Activated naive CD4-positive, alpha-beta T cell treated with anti-CD3 and anti-CD28 coated beads, Interleukin-2, amount 50 U/mL, for 16 hours (primary cell): ENCODE measurements at places on chromosomes 3 and 15.

DNA sequence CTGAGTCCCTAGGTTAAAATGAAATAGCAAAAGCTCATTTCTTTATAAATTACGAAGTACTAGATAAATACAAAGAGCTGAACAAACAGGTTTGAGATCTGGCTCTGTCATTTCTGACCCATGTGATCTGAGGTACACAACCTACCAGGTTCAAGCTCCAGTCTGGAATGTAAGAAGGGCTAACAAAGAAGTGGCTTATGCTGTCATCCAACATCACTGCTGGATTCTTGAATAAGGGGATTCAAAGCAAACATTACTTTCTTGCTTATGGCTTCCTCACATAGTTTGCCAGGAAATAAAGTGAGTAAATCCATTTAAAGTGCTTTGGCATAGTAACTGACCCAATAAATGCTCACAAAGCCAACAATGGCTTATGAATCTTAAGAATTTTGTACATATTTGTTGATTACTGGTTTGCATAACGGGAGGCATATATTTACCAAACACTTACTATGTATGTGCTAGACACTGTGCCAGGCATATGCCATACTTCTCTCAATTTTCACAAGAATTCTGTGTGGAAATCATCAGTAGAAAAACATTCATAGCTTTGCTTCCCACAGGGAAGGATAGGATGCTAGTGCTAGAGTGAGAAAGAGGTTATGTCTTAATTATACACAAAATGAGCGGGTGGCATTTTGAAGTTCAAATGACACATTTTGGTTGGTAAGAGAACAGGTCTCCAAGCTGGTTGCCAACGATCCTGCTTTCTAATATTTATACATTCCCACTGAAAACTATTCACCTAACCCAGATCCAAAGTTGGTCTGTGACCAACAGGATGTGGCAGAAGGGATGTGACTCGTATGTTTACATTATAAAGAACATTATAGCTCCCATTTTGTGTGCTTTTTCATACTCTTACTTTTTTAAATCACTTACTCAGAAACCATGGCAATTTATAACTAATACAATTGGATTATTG lies 38.7 kb upstream of the CSPG5 start:
- no peak for DNase-seq

DNA sequence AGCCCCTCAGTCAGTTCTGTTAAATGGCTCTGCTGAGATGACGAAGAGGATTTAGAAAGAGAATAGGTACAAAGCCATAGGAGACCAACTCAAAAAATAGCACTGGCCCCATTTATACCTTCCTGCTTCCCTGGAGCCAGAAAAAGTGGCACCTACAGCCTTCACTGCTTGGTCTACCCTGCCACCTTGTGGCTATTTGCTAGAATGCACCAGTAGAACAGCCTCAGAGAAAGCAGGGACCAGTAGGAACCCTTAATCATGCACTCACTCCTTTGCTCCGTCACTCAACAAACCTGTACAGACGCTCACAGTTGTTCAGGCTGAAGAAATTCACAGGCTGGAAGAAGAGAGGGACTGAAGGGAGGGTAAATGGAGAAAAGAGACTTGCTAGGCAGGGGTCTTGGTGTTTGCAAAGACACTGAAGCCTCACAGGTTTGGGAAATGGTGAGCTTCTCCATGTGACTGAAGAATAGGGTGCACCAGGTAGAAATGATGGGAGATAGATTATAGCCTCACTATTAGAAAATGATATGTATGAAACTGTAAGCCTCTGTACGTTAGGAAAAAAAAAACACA lies 12.1 kb upstream of the RTP2 start:
- DNase-seq = peak; percentile 68

DNA sequence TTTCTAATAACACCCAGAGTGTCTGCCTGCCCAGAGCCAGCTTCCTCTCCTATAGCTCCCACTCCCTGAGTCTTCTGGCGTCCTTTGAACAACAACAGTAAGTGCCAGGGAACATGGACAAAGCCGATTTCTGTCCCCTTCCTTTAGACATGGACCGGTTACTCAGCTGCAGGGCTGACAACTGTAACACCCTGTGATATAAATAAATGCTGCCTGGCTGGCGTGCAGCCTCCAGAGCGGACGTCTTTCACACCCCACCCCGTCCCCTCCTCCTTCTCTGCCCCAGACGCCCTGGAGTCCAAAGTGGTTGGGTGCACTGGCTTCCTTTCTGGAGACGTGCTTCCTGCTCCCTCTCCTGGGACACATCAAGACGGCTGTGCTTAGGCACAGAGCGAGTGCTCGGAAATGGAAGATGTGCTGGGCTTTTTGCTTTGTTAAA lies 281.9 kb upstream of the LRRFIP2 start:
- DNase-seq = no peak

DNA sequence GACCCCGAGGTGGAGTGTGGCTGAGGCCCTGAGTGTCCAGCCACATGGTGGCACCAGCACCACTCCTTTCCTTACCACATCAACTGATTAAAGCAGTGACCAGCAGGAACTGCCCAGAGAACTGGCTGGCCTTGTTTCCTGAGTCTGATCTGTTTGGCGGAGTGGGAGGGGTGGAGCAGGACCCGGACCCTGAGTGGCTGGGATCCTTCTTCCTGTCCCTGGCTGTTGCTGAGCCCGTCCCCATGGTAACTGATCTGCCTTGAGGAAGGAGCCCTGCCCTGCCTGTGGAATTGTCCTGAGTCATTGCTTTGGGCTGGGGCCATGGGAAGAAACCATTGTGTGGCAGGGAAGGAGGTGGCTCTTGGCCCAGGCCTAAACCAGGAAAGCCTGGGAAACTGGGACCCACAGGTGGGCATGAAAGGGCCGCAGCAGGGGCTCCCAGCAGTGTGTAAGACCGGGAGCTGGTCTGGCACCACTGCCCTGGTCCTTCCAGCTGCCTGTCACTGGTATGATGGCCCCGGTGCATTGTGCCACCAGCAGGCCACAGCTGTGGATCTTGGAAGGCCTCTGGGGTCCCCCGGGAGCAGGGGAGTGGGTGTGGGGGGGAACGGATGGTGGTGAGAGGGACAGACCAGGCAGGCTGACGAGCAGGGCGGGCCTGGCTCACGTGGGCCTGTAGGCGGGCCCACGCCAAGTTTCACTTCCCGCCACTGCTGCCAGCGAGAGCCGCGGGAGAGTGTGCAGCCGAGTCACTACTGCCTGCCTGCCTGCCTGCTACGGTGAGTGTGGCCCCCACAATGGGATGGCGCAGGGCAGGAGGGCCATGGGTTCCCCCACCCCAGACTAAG lies 19.2 kb downstream of the ATRIP start:
- peak; percentile 80 for DNase-seq

DNA sequence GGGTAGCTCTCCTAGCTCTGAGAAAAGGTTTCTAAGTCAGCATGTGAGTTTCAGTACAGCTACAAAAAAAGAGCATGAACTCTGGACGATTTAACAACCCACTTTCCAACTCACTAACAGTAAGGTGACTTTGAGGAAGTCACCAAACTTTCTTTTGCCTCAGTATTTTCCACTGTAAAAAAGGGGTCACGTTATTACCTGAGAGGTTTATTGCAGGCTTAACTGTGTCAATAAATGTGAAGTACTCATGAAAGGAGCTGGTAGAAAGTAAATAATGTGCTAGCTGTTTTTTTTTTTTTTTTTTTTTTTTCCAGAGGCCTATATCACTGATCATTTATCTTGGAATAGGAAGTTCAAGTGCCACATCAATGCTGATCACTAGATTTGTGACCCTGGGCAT lies 89.3 kb downstream of the PLSCR2 start:
- DNase-seq = no peak

- no peak for DNase-seq
Observed at GRCh38 chr3:141904203-141904602, 27.8 kb downstream of the ATP1B3 start.

DNA sequence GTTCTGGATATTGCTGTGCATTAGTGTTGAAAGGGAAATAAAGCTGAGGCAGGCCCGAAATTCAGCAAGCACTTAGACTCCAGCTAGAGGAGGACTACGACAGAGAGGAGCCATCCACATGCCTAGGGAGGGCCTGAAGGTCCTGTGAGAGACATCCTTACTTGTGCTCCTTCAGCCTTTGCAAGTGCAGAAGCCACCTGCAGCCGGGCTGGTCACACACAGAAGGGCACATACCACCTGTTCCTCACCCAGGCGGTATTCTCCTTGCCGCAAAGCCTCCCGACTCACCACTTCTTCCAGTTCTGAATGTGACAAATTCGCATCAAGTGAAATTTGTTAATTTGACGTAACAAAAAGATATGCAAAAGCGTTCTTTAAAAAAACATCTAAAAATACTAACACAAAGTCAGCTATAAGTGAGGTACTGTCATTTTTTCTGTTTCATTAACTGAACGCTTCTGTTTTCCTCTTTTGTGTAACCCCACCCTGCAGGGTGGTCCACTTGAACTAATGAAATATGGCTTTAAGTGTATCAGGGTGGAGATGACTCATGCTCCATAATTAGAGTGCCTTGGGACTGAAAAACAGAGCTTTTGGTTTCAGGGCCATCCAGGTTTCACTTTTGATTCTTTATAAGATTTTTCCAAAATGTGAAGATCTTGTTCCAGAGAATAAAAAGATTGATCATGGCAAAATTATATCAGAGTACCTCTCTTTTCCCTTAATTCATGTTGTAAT lies 467.9 kb upstream of the ATP11B start:
- DNase-seq = no peak

DNA sequence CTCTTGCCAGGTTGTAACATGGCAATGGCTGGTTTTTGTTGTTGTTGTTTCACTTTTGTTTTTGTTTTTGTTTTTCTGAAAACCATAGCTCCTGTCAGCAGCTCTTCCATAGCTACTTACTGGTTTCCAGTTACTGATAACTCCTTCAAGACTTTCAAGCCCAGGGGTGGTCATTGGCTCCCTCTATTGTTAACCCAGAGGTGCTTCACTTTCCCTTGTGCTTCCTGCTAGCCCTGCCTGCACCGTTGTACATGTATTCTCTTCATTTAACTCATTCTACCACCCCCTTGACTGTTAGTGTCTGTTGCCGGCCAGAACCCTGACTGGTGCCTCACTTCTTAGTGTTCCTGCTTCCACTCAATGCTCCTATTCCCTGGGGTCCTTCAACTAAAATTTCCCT lies 4.2 kb upstream of the TRAT1 start:
- DNase-seq = peak; percentile 48

DNA sequence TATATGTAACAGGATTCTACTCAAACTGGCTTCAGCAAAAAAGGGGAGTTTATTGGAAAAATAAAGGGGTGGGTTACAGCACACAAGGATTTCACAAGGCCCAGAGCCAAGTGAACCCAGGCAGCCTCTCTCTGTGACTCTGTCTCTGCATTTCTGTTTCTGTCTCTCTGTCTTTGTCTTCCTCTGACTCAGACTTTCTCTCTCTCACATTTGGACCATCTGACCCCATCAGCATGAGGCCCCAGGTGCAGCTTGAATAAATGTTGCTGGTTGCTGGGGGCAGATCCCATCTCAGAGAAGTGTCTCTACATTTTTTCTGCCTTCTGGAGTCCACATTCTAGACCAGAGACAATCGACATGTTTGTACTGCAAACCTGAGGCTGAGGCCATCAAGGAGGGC lies 45.0 kb downstream of the RPLP1 start:
- no peak for DNase-seq

GRCh38 chr3:9826815-9827573 lies 16.8 kb downstream of the RPUSD3 start:
- DNase-seq = no peak
